ENCODE measurements at places on chromosomes 7 and 10.

DNA sequence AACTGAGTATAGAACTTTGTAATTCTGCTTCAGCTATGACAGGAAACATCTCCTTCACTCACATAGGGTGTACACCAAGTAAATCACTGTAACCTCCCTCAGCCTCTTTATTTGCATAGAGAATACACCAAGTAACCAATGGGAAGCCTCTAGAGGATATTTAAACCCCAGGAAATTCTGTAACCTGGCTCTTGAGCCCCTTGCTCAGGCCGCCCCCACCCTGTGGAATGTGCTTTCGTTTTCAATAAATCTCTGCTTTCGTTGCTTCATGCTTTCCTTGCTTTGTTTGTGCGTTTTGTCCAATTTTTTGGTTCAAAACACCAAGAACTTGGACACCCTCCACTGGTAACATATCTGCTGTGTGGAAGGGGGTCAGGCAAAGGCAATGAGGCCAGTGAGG lies 60.2 kb downstream of the CLRN3 start:
- DNase-seq, result no peak

DNA sequence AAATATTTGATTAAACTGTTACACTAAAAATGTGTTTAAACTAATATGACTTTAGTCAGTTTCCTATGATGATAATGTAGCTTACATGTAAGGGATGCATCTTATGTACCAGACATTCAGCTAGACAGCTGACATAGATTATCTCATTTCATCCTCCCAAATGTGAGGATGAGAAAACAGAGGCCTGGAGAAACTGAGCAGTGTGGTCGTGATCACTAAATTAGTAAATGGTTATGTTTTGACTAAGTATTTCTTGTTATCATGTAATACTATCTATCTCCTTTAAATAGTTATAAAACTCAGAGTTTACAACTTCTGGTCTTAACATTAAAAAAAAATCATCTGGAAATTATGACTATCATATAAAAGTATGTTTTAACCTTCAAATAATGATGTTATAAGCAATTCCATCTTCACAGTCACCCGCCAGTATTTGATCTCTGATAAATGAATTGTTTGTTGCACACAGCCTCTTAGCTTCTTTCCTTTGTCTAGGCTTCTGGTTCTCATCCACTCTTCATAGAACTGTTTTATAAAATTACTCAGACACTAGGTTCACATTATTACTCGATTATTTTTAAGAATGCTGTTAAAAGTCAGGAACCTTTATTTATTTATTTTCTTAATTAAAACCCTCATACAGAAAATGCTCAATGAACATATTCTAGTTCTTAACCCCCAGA lies 33.6 kb upstream of the HDAC9 start:
- DNase-seq, result no peak

- DNase-seq, result no peak
These were observed 251.7 kb upstream of the MYO3A start for GRCh38 chr10:25682203-25682851.

- DNase-seq, result no peak
These were observed 591.8 kb upstream of the ADARB2 start for GRCh38 chr10:2329082-2329481.

DNA sequence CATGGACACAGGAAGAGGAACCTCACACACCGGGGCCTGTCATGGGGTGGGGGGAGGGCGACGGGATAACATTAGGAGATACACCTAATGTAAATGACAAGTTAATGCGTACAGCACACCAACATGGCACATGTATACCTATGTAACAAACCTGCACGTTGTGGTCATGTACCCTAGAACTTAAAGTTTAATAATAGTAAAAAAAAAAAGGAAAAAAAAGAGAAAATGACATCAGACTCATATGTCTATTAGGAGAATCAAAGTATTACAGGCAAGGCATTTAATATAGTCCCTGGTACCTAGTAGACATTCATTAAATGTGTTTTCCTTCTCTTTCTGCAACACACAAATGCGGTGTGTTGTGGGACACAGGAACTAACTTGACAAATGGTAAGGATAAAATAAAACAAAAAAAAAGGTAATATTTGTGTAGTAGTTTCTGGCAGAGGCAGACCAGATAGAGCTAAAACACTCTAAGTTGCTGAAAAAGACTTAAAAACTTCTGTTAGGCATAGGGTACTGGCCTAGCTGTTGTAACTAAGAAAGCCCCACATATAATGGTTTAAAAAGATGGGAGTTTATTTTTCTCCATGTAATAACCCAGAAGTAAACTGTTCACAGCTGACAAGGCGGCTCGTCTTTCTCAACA lies 68.8 kb downstream of the NAMPT start:
- no peak for DNase-seq

DNA sequence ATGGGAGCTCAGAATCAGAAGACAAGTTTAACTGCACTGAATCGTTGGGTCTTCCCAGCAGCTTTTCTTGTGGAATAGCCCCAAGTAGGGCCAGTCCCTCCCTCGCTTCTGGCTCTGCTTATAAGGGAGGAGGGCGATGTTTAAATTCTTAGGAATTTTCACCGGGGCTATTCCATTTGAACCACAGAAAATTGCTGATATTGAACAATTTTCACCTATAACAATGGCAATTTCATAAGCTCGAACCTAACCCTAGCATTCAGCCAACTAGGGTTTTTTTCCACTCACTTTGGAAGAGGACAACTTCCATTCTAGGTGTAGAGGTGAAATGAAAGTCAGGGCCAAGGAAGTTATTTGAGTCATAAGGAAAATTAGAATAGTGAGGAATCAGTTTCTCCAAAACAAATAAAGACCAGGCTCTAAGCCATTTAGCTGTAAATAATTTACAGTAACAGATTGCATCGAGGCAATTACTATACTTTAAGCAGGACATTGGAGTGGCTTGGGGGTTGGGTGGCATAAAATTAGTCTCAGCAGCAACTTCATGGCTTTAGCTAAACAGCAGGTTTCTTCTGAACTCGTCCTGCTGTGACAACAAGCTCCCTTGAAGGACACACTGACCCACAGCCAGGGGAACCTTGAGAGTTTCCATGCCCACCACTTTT lies 1.5 kb upstream of the ATP6V0A4 start:
- DNase-seq, result no peak

Measured in HFF-Myc (cell line).